Activated T-helper 17 cell treated with anti-CD3 and anti-CD28 coated beads, Interleukin-2, amount 50 U/mL, for 72 hours (primary cell): ENCODE measurements at places on chromosomes 4 and X.

- no peak for ATAC-seq
- H3K27ac ChIP-seq: no peak overlapping the region
- peaks cover 4% of the 10 kb centered on the region for H3K27me3 ChIP-seq
- H3K36me3 ChIP-seq: no peaks in the 10 kb centered on the region
Measured at GRCh38 chr4:11179796-11180195, 248.9 kb downstream of the HS3ST1 start.

- no peak overlapping the region for H3K27ac ChIP-seq
- no peak overlapping the region for H3K4me3 ChIP-seq
- H3K4me1 ChIP-seq: no peaks in the 10 kb centered on the region
- ATAC-seq: no peak
Measured at GRCh38 chrX:11704725-11705495, 39.2 kb upstream of the ARHGAP6 start.

DNA sequence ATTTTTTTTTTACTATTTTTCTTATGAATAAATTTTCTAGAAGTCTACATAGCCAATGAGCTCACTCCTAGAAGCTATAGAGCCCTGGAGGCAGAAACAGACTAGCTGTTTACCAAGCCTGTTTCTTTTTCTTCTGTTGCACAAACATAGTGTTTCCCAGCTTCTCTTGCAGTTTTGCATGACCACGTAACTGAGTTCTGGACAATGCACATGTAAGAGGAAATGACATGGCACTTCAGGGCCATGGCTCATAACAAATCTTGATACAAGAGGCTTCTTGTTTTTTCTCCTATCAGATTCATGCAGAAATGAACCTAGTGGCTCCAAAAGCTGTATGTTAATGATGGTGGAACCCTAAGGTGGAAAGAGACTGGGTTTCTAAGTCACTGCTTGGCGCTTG lies 127.4 kb downstream of the ZNF330 start:
- H3K27ac ChIP-seq: no peak overlapping the region
- peaks cover 4% of the 10 kb centered on the region for H3K27me3 ChIP-seq
- H3K36me3 ChIP-seq: no peaks in the 10 kb centered on the region
- no peaks in the 10 kb centered on the region for H3K4me1 ChIP-seq

DNA sequence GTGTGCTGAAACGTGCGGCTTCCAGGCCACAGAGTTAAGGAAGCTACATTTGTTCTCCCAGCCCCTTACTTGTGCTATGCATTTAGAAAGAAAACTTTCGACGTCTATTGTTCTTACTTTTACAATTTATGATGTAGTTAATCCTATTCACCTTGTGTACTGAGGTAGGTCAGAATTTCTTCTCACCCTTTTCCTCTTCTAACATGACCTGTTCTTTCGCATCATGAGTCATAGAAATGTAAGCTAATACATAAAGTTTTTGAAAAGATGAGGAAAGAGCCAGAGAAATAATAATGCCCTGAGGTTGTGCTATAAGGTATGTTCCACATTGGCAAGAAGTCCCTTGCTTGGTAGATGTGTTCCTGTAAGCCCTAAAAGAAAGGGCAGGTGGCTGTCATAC lies 298.3 kb downstream of the TRIML1 start:
- H3K36me3 ChIP-seq: no peaks in the 10 kb centered on the region
- ATAC-seq: no peak
- H3K27me3 ChIP-seq: no peaks in the 10 kb centered on the region

DNA sequence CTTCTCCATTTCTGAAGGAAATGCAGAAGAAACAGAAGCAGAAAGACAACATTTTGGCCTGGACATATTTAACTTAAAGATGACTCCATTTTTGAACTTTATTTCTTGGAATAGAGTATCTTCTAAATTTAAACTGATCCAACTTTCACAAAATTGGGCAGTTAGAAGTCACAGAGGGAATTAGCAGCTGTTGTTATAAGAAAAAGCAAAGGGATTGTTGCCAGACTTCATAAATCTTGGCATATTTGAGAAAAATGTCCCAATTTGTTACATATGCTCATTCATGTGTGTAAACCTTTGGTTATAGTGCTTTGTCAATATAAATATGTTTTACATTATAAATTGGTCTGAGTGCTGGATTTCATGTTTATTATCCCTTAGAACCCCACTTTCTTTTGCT lies 3.4 kb downstream of the GLUD2 start:
- no peak overlapping the region for H3K4me3 ChIP-seq
- H3K36me3 ChIP-seq: no peaks in the 10 kb centered on the region
- H3K27me3 ChIP-seq: peaks cover 6% of the 10 kb centered on the region
- no peak for ATAC-seq
- no peaks in the 10 kb centered on the region for H3K4me1 ChIP-seq

- no peak overlapping the region for H3K4me3 ChIP-seq
- H3K27ac ChIP-seq: no peak overlapping the region
- no peaks in the 10 kb centered on the region for H3K4me1 ChIP-seq
- ATAC-seq: no peak
- H3K36me3 ChIP-seq: no peaks in the 10 kb centered on the region
- H3K27me3 ChIP-seq: peaks cover 15% of the 10 kb centered on the region
Measured at GRCh38 chr4:15942283-15942682, 3.7 kb upstream of the FGFBP1 start.

GRCh38 chr4:130056286-130056685 lies 960.3 kb downstream of the C4orf33 start:
- no peaks in the 10 kb centered on the region for H3K36me3 ChIP-seq
- H3K4me3 ChIP-seq: no peak overlapping the region
- no peak overlapping the region for H3K27ac ChIP-seq
- no peaks in the 10 kb centered on the region for H3K4me1 ChIP-seq
- no peaks in the 10 kb centered on the region for H3K27me3 ChIP-seq

- no peak for ATAC-seq
- H3K4me1 ChIP-seq: no peaks in the 10 kb centered on the region
- no peaks in the 10 kb centered on the region for H3K36me3 ChIP-seq
- H3K4me3 ChIP-seq: no peak overlapping the region
- no peaks in the 10 kb centered on the region for H3K27me3 ChIP-seq
- H3K27ac ChIP-seq: no peak overlapping the region
Measured at GRCh38 chr4:155232432-155232831, 24.0 kb downstream of the NPY2R start.

- no peak for ATAC-seq
- peaks cover 22% of the 10 kb centered on the region for H3K36me3 ChIP-seq
- peaks cover 5% of the 10 kb centered on the region for H3K4me1 ChIP-seq
- H3K4me3 ChIP-seq: no peak overlapping the region
- no peaks in the 10 kb centered on the region for H3K27me3 ChIP-seq
- H3K27ac ChIP-seq: no peak overlapping the region
Measured at GRCh38 chr4:107619731-107620130, 100.3 kb downstream of the PAPSS1 start.

DNA sequence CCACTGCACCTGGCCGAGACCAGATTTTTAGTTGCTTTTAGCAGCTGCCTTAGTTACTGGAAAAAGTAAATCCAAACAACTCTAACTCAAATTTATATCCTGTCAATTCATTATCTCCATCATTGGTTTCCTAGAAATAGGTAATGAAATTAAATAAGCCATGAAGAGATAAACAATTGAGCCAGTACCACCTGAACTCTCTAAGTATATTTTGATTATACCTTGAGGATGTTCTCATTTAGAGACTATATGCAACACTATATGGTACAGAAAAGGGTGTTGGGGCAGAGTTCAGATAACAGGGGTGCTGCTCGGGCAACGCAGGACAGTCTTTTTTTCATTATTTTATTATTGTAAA lies 35.0 kb downstream of the SAT1 start:
- H3K36me3 ChIP-seq: no peaks in the 10 kb centered on the region
- no peaks in the 10 kb centered on the region for H3K27me3 ChIP-seq
- H3K4me1 ChIP-seq: no peaks in the 10 kb centered on the region
- H3K27ac ChIP-seq: no peak overlapping the region
- ATAC-seq: no peak
- H3K4me3 ChIP-seq: no peak overlapping the region

GRCh38 chrX:38233891-38234667 lies 13.4 kb upstream of the SRPX start:
- H3K36me3 ChIP-seq: no peaks in the 10 kb centered on the region
- no peak overlapping the region for H3K4me3 ChIP-seq
- no peaks in the 10 kb centered on the region for H3K4me1 ChIP-seq
- ATAC-seq: no peak

GRCh38 chr4:121877041-121877773 lies 6.9 kb upstream of the BBS7 start:
- no peak overlapping the region for H3K27ac ChIP-seq
- no peaks in the 10 kb centered on the region for H3K4me1 ChIP-seq
- H3K27me3 ChIP-seq: peaks cover 22% of the 10 kb centered on the region
- no peak for ATAC-seq

DNA sequence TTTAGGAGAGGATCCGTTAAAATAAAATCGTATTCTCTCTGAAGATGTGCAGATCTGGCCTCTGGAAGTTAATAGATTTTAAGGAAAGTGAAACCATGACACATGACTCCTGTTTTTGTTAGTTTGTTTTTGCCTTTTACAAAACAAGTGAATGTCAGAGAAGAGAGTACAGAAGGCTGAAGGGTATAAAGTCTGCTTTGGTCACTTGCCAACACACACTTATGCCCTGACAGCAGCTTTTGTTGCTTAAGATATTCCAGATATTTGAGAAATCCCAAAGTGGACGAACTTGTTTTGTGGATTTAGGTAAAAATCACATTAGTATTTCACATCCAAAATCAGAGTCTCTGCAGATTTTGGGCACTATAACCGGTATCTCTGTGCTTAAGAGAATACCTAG lies 192.4 kb upstream of the RASGEF1B start:
- no peak for ATAC-seq
- no peak overlapping the region for H3K27ac ChIP-seq
- peaks cover 4% of the 10 kb centered on the region for H3K4me1 ChIP-seq
- peaks cover 10% of the 10 kb centered on the region for H3K27me3 ChIP-seq
- no peak overlapping the region for H3K4me3 ChIP-seq
- H3K36me3 ChIP-seq: no peaks in the 10 kb centered on the region

DNA sequence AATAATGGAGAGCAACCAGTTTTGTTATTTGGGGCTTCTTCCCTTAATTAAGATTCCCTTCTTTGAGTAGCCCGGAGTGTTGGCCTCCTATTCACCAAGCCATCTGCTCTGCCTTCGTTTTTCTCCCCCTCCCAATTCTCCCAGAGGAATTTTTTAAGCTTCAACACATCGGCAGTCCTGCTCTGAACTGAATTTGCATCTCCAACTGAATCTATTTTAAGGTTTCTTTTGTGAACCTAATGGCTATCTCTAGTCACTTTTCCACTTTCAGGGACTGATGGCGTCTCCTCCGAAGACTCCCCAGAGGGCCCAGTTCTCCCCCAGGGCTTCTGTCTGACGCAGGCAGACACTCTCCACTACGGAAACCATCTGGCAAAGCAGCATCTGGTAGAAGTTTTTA lies 280.2 kb downstream of the ADGRA3 start:
- H3K36me3 ChIP-seq: no peaks in the 10 kb centered on the region
- ATAC-seq: no peak
- H3K4me3 ChIP-seq: no peak overlapping the region
- H3K4me1 ChIP-seq: no peaks in the 10 kb centered on the region
- H3K27me3 ChIP-seq: no peaks in the 10 kb centered on the region

- no peaks in the 10 kb centered on the region for H3K4me1 ChIP-seq
- no peak for ATAC-seq
- no peak overlapping the region for H3K4me3 ChIP-seq
- H3K36me3 ChIP-seq: no peaks in the 10 kb centered on the region
Measured at GRCh38 chr4:71526637-71527406, 188.0 kb downstream of the SLC4A4 start.

GRCh38 chr4:113106108-113106507 lies 56.7 kb downstream of the ANK2 start:
- no peaks in the 10 kb centered on the region for H3K4me1 ChIP-seq
- no peak overlapping the region for H3K4me3 ChIP-seq
- H3K27ac ChIP-seq: no peak overlapping the region
- H3K36me3 ChIP-seq: no peaks in the 10 kb centered on the region

- H3K4me1 ChIP-seq: no peaks in the 10 kb centered on the region
- H3K27me3 ChIP-seq: no peaks in the 10 kb centered on the region
- H3K27ac ChIP-seq: no peak overlapping the region
- no peaks in the 10 kb centered on the region for H3K36me3 ChIP-seq
- no peak overlapping the region for H3K4me3 ChIP-seq
- ATAC-seq: no peak
Measured at GRCh38 chr4:19177616-19178015, 1074.1 kb upstream of the SLIT2 start.

- H3K36me3 ChIP-seq: no peaks in the 10 kb centered on the region
- H3K27ac ChIP-seq: no peak overlapping the region
Measured at GRCh38 chrX:46398126-46398525, 147.1 kb downstream of the ZNF674 start.

DNA sequence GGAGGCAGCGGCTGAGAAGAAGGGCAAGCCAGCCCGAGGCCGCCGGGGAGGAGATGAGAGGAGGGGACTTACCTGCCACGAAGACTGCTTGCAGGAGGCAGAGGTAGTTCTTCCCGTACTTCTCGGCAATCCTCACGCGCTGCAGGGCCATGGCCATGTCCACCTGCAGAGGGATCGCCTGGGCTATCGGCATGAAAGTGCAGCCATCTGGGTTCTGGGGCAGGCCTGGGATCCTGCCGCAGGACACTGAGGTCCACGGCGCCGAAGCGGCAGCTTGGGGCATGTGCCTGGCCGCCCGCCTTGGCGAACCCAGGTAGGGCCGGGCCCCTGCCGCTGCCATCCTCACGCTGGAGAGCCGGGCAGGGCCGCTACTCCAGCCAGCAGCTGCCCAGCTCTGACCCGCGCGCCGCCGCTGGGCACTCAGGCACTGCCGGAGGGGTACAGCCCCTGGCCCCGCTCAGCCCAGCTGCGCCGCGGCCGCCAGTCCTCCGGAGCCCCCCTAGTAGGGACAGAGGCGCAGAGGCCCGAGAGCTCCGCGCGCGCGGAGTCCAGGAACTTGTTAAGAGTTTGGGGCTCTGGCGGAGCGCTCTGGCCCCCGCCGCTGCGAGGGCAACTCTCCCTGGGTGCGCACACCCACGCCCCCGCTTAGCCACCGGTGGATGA lies 16.0 kb downstream of the MCF2 start:
- ATAC-seq: no peak
- no peaks in the 10 kb centered on the region for H3K4me1 ChIP-seq
- H3K4me3 ChIP-seq: no peak overlapping the region
- H3K27ac ChIP-seq: no peak overlapping the region
- H3K36me3 ChIP-seq: no peaks in the 10 kb centered on the region
- H3K27me3 ChIP-seq: peaks cover 12% of the 10 kb centered on the region

- H3K27ac ChIP-seq: no peak overlapping the region
- peaks cover 71% of the 10 kb centered on the region for H3K27me3 ChIP-seq
- peak overlapping the region; percentile 78 for H3K4me3 ChIP-seq
- peaks cover 5% of the 10 kb centered on the region for H3K4me1 ChIP-seq
Measured at GRCh38 chr4:141132709-141133145, 542 bp downstream of the RNF150 start.
